ENCODE measurements at places on chromosomes 11 and 22.
A peak's percentile ranks its signal among the peaks of the same experiment; 100 is the strongest.

- no peak for DNase-seq
Measured at GRCh38 chr11:2565447-2566222, 120.8 kb downstream of the KCNQ1 start.

DNA sequence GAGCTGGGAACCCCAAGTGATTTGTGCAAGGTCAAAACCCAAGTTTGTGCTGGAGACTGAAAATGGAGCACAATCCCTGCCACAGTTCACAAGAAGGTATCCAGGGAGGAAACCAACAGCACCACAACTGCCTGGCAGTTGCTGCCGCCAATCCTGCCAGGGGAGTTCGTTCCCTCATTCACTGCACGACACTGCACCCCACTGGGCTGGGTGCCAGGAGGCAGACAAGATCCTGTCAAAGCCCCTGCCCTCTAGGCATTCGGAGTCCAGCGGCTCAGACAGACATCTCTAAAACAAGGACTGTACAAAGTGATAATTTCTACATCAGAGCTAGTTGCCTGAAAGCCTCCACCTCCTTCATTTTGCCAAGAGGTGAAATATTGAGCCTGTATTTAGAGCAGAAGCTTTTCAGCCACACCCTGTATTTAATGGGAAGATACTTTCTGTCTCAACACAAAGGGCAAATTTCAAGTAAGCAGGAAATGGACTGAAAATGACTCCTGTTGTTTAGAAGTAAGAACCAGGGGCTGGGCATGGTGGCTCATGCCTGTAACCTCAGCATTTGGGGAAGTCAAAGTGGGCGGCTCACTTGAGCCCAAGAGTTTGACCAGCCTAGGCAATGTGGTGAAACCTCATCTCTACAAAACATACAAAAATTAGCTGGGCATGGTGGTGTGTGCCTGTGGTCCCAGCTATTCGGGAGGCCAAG, 277.4 kb upstream of the NARS2 start:
- DNase-seq = no peak

DNA sequence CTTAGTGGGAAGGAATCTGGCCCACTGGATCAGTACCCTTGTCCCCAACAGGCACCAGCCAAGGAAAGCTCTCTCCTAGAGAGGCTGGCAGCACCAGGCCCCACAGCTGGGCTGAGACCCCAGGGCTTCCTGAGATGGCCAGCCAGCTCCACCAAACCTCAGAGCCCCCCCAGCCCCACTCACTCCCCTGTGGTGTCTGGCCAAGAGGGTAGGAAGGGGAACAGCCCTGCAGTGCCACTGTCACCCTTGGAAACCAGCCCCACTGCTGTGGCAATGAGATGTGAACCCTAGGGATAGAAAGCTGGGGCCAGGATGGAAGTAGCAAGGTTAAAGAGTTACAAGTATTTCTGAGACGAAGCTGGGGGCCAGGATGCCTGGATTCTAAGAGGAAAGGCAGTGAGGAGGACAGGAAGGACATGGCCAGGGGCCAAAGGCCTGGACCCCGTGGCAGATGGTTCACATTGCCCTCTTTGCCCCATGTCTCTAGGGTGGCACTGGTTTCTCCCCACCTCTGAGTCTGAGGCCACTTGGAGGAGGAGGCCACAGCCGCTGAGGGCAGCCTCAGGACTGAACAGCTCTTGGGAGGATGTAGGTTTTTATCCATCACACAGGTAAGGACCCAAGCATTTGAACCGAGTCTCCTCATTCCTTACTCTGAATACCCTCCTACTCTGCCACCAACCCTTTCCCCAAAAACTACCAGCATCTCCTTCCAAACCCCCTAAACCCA, 28.8 kb downstream of the NRXN2 start:
- no peak for DNase-seq

GRCh38 chr11:47899801-47900200, 51.7 kb upstream of the NUP160 start:
- no peak for DNase-seq

GRCh38 chr11:32829680-32830412, at the start of gene PRRG4:
PRRG4 (plus strand) TSS chr11:32829927; CDS start chr11:32830530, 603 bp downstream.
- no peak for DNase-seq

DNA sequence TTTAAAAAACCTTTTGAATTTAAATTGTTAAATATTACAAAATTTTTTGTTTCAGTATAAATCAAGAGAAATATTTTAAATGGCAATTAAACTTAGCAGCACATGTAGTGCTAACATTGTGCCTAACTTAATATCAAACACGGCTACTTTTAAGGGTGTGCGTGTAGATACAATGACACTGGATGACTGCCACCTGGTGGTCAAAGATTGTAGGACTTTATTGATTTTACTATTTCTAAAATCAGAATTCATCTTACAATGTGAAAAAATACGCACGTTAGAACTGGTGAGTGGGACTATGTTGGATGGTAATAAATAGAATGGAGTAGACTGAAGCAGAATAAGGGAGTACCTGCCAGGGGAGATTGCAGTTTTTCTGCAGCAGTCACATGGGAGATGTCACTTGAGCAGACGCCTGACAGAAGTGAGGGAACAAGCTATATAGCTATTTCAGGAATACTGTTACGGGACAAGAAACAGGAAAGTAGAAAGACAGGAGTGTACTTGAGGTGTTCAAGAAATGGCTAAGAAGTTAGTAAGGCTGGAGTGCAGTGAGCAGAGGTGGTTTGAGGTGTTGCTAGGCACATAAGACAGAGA, 52.9 kb downstream of the UVRAG start:
- peak; percentile 50 for DNase-seq

- no peak for DNase-seq
Measured at GRCh38 chr22:35033635-35034296, 32.2 kb upstream of the ISX start.
